ENCODE measurements at places on chromosomes 16 and 17. TPM values are rescaled to one million over a fixed set of nuclear protein-coding genes. Genes with fewer than 3 reads are reported as not detected.

DNA sequence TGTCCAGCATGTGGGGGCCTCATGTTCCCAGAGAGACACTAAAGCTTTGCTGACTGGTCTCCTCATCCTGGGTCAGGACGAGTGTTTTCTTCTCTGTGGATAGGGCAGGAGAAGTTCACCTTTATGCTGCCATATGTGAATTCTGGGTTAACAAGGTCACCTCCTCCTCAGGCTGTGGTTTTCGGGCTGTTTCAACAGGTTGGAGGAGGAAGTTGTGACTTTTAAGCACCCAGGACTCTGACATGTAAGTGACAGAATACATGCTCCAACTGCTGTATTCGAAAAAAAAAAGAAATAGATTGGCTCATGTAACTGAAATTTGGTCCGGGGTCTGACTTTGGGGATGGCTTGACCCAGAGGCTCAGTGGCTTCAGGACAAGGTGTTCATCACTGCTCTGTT is 54.2 kb downstream of the SNX20 start:
- H3K36me3 ChIP-seq = no peaks in the 10 kb centered on the region
- H3K27me3 ChIP-seq = no peaks in the 10 kb centered on the region
- DNase-seq = peak; percentile 64
- H3K4me1 ChIP-seq = peaks cover 20% of the 10 kb centered on the region
- peak overlapping the region; percentile 66 for H3K4me3 ChIP-seq
- peak overlapping the region; percentile 64 for H3K27ac ChIP-seq

The RSKR gene
- 43.8 TPM for total RNA-seq

DNA sequence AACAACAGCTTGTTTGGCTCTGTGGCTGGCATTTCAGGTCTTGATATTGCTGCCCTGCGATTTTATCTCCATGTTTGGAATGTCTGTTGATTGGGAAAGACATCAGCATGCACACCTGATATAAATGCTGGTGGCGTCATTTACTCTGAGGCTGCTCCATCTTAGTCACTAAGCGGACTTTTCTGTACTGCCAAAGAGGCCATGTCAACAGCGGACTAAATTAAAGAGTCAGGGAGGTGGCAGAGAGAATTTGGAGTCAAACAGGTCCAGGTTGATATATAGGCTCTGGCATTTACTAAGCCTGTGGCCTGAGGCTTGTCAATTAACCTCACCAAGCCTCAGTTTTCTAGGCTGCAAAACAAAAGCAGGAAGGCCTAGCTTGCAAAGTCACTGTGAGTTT is 6.2 kb downstream of the RBFOX1 start:
- DNase-seq = no peak
- H3K27me3 ChIP-seq = no peaks in the 10 kb centered on the region
- H3K36me3 ChIP-seq = no peaks in the 10 kb centered on the region
- H3K4me1 ChIP-seq = no peaks in the 10 kb centered on the region
- no peak overlapping the region for H3K27ac ChIP-seq

GRCh38 chr17:63246344-63246743 is 199.8 kb downstream of the CYB561 start:
- no peak for DNase-seq
- H3K27ac ChIP-seq = no peak overlapping the region
- H3K4me3 ChIP-seq = no peak overlapping the region
- H3K4me1 ChIP-seq = no peaks in the 10 kb centered on the region
- H3K27me3 ChIP-seq = peaks cover 7% of the 10 kb centered on the region
- H3K36me3 ChIP-seq = no peaks in the 10 kb centered on the region

- peaks cover 12% of the 10 kb centered on the region for H3K36me3 ChIP-seq
- peak overlapping the region; percentile 76 for H3K4me3 ChIP-seq
- no peaks in the 10 kb centered on the region for H3K27me3 ChIP-seq
- peaks cover 43% of the 10 kb centered on the region for H3K4me1 ChIP-seq
- peak overlapping the region; percentile 70 for H3K27ac ChIP-seq
Observed at GRCh38 chr17:67400193-67400592, 23.1 kb downstream of the PITPNC1 start.

DNA sequence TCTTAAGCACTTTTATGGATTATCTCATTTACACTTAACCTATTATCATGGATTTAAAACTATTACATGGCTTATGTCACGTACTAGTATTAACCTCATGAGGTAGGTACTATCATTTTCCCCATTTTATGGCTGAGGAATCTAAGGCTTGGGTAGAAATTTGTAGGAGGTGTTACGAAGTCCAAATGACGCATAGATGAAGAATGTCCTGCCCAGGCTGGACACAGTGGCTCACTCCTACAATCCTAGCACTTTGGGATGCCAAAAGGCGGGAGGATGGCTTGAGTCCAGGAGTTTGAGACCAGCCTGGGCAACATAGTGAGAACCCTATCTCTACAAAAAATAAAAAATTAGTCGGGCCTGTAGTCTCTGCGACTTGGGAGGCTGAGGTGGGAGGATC is 4.8 kb upstream of the C1QL1 start:
- no peak for DNase-seq
- H3K4me1 ChIP-seq = peaks cover 25% of the 10 kb centered on the region
- H3K27me3 ChIP-seq = peaks cover 55% of the 10 kb centered on the region
- H3K36me3 ChIP-seq = no peaks in the 10 kb centered on the region
- no peak overlapping the region for H3K27ac ChIP-seq
- peak overlapping the region; percentile 34 for H3K4me3 ChIP-seq

The SLC35G6 gene
- not detected for total RNA-seq

The RPRML gene
- total RNA-seq = not detected

The CLEC3A gene
- not detected for total RNA-seq

The GPRC5C gene
- total RNA-seq = 0.54 TPM

All from activated CD4-positive, alpha-beta T cell treated with anti-CD3 and anti-CD28 coated beads, Interleukin-2, amount 10 ng/mL, durations not matched to agents 24 days and 14 days (primary cell).